ENCODE measurements at places on chromosomes 1 and 21.

GRCh38 chr1:246151796-246152434 lies 355.2 kb downstream of the SMYD3 start:
- DNase-seq: no peak

DNA sequence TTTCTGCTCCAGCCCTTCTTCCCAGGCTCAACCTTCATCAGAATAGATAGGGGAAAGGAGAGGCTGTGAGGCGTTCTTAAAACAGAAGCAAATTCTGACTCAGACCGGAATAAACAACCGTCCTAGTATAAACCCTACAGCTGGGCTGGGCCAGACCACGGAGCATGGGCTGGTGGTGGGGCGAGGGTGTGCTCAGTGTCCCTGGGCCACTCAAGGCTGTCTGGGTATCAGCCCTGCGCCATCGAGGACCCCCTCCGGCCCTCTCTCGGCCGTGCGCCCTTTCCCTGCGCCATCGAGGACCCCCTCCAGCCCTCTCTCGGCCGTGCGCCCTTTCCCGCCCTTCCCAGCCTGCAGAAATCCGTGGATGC lies 36.0 kb downstream of the CAPN2 start:
- no peak for DNase-seq

DNA sequence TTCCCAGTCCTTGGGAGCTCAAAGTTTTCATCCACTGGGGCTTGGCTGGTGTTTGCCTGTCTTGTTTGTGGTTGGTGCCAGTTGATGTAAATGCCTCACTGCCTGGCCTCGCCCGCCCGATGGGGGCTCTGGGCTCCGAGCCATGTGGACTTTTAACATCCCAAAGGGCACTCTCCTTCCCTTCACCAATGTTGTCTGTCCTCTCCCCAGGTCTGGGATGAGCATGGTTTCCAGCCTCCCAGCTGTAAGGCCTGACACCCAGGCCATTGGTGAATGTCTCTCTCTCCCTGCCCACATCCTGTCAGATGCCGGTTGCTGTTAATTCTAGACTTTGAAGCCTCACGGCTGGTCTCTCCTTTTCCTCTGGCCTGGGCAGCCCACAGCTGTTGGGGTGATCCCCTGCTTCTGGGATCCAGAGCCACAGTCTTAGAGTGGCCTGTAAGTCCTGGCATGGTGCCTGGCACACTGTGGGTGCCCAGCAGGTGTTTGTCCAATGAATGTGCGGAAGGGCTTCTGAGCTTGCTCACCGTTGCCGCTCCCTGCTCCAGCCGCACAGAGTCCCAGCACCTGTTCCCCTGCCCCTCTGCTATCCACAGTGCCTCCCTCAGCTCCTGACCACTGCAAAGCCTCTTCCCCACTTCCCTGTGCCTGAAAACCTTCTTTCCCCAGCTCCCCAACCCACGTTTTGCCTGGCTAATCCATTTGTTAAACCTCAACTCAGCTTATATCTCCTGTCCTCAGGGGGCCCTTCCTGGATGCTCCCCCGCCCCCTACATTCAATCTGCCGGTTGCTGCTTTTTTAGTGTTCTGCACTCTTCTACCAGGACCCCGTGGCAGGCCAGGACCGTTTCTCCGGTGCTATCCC lies 3.3 kb upstream of the C1orf174 start:
- peak; percentile 8 for DNase-seq

DNA sequence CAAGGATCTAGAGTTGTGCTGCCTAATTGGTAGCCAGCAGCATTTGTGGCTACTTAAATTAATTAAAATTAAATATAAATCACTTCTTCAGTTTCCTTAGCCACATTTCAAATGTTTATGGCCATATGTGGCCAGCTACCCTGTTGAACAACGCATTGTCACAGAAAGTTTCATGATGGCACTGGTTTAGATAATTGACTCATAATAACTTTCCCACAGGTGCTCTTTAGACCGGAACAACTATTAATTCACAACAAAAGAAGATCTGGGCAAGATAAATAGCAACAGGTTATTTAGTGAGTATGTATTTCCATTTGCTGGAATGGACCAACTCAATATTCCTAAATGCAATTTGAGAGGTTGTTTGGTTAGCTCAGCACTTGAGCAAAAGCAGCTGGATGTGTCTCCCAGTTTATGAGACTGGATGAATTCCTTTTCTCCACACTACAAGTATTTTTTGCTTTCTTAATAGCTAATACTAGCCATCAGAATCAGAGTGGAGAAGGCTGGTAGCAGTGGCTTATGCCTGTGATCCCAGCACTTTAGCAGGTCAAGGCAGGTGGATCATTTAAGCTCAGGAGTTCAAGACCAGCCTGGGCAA lies 3.7 kb upstream of the AMIGO1 start:
- DNase-seq: no peak

GRCh38 chr1:93426181-93426580 lies 21.7 kb upstream of the FNBP1L start:
- no peak for DNase-seq

DNA sequence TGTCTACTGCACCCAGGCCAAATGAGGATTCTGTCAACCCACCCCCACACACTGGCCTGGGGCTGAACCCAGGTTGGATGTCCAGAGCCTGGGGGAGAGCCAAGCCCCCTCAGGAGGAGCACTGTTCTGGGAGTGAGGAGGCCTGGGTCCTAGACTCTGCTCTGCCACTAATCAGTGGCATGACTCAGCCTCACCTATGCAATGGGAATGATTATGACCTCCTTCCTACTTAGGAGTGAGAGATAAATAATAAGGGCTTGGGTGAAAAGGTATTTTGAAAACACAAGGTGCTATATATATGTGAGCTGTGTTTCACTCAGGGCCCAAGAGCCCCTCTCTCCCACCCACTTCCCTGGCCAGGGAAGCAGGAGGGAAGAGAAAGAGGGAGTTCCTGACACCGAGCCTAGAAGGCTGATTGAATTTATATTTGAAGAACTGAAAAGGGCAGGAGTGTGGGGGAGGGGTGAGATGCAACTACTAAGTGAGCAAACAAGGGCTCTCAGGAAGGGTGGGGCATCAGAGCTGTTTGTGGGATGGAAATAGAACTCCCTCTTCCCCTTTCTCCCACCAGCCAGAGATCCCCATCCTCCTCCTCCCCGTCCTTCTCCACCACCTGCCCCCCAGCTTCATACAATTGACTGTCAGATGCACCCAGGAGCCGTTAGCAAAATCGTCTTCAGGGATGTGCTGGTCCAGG lies 8.2 kb downstream of the IGSF9 start:
- no peak for DNase-seq

- DNase-seq: no peak
Observed at GRCh38 chr1:175802407-175803123, 59.2 kb upstream of the TNR start.

DNA sequence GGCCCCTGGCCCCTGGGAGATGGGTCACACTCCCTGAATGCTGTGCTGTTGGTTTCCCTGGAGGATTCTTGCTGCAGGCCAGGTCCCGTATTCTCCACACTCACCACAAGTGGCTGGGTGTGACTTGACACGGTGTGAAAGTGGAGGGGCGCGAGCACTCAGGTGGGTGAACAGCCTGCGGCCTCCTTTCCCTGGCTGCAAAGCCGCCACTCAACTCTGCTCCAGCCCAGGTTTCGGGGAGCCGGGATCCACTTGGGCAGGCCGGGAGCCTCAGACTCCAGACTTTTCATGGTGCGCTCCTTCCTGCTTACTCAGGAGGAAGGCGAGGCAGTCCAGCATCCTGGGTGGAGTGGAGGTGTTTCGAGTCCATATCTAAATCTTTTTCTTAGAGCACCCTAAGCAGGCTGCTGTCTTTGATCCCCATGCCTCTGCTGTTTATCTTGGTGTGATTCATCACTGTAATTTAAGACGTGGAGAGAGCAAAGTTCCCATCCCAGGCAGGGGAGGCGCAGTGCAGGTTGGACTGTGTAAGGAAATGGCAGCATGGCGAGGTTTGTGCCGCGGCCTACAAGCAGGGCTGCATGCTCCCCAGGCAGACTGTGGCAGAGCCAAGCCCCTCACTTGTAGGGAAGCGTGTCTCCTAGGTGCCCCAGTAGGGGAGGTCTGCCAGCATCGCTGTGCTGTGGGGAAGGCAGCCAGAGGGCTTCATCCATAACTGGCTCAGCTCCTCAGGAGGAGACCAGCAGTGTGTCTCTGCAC lies 29.6 kb downstream of the VANGL1 start:
- no peak for DNase-seq

GRCh38 chr1:87638636-87639035 lies 310.0 kb downstream of the LMO4 start:
- DNase-seq: no peak

- DNase-seq: no peak
Observed at GRCh38 chr1:206674745-206675175, 9.9 kb upstream of the MAPKAPK2 start.

GRCh38 chr1:200265104-200265503 lies 144.7 kb downstream of the ZNF281 start:
- DNase-seq: no peak

DNA sequence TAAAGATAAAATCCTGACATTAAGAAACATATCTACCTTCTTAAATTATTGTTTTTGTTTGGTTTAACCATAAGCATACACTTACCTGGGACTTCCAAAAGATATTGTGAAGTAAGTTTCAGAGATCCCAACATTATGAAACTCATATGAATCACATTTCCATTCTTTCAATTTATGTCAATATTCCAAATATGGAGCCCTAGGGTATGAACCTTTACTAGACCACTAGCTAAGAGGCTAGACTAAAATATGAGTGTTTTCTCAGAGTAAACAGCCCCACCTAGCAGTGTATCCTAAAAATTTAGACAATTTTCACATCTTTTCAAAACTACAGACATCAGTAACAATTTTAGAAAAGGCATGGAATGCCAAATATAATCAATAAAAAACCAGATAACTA lies 24.4 kb downstream of the SCAF4 start:
- no peak for DNase-seq

DNA sequence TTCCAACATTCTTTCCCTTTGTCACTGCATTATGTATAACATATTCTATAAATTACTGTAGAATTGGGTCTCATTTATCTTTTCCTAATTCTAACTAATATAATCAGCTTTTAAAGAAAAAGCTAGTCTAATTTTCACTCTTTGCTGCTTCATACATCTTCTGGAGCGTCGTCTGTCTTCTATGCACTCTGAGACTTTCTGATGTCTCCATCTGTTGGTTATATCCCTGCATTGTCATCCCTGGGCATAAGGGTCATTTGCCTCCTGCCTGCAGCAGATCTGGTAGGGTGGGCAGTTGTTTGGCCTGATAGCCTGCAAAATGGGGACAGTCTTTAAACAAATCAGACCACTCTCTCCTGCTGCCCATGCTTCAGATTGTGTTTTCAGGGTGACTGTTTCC lies 40.8 kb upstream of the DYNLT5 start:
- DNase-seq: no peak

DNA sequence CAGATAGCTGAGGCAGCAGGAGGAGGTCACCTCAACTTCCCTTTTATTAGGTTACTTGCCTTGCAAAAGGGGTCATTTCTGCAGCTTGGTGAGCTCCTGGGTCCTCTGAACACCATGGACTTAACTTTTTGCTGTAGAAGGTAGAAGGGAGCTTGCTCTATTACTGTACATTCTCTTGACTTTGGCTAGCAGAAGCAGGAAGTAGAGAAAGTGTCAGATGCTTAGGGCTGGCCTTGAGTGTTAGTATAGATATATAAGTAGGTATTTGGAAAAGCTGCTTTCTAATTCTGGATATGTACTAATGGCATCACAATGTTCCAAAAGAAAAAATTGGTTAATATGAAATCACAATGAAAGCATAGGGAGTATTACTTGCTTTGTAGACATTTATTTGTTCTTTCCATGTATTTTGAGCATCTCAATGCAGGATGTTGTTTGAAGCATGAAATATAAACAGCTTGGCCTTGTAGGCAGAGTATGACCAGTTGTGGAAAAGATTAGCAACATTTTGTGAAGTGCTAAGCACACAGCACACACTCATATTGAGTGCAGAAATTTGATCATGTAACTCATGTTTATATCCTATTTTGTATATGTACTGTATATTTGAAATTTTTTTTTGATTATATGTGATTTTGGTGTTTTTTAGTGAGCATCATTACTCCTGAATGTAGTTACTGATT lies 108.8 kb downstream of the DYRK1A start:
- no peak for DNase-seq

- no peak for DNase-seq
Observed at GRCh38 chr1:3626025-3626424, 1.2 kb downstream of the TPRG1L start.

- no peak for DNase-seq
Observed at GRCh38 chr21:44959376-44960091, 19.7 kb downstream of the SLX9 start.

- DNase-seq: no peak
Observed at GRCh38 chr21:45297869-45298268, 10.2 kb upstream of the POFUT2 start.

DNA sequence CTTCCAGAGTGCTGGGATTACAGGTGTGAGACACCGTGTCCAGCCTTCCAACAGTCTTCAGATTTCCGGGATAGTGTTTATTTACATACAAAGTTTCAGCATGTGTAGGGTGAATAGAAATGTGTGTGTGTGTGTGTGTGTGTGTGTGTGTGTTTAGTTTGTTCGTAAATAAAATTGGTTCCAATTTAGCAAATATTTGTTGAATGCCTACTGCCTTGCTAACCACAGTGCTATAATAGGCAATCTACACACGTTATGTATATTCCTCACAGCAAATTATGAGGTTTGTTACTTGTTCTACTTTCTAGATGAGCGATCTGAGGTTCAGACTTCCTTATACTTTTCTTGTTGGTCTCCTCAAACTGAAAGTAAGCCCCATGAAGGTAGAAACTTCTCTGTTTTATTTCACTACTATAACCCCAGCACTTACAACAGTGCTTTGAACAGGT lies 32.8 kb upstream of the EPS15 start:
- DNase-seq: no peak

DNA sequence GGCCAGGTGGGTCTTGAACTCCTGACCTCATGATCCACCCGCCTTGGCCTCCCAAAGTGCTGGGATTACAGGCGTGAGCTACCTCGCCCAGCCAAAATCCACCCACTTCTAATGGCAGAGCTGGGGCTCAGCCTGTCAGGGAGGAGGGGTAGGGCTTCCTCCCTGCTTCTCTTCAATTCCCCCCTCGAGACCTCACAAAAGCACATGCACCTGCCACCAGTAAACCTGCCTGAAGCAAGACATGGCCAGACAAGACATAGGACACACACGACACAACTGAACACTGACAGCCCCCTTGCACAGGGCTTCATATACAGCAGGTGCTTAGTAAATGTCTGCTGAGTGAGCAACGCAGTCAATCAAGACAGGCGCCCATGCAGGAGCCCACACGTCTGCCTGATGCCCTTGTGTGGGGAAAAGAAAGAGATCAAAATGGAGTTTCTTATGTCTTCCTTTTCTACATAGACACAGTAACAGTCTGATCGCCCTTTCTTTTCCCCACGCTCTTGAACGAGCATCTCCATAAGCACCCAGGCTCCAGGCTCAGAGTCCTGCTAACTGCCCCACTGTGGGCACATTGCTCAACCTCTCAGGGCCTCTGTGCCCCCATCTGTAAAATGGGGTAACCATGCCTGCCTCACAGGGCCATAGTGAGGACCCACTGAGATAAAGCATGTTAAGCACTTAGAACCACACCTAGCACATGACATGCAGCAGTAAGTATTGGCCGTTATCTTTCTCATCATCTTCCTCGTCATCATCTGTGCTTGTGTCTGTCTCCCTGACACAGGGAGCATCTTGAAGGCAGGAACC lies 8.8 kb downstream of the SDC3 start:
- DNase-seq: no peak

Measured in stimulated activated CD4-positive, alpha-beta T cell treated with anti-CD3 and anti-CD28 coated beads, Interleukin-4, amount 100 ng/mL, for 24 hours (primary cell).